CD4-positive, alpha-beta T cell treated with Interleukin-6 at 100 ng/mL for 8 hours (primary cell): ENCODE measurements at places on chromosomes 13 and 19.

DNA sequence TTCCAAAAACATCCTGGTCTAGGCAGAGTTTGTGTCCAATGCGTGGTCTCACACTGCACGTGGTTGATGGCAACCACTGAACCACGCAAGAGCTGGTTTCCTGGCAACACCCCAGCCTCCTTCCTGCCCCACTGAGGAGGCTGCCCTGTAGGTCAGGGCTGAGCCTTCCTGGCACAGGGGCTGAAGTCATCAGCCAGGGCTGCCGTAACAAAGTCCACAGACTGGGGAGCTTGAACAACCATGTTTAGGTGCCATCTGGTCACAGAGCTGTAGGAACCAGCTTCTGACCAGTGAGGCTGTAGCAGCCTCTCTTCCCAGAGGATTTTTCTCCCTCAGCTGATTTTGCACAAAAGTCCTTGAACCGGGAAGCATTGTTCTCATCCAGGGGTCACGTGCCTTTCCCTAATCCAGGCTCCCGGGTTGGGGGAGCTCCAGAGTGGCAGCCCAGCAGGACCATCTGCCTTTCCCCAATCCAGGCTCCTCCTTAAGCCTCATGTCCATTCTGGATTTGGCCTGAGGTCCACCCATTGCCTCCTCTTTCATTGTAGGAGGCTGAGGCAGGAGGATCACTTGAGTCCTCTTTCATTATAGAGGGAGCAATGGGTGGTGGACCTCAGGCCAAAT, 53.9 kb downstream of the CHST8 start:
- no peak for DNase-seq

DNA sequence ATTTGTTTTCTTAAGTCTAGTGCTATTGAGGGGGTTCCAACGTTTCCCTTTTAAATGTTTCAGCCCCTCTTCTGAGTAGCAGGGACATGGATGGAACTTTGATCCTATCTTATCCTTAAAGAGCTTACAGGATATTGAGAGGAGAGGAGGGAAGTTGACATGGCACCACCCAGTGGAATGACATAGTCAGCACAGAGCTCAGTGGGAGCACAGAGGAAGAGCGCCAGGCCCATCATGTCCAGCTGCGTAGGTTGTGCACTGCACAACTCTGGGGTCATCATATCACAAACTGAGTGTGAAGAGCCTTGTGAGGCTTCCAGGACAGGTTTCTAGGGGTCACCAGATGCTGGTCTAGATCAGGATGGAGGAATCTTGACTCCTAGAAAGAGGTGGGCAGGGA, 4.6 kb upstream of the CDC42EP5 start:
- no peak for DNase-seq

GRCh38 chr19:32662186-32662585, 12.8 kb downstream of the ANKRD27 start:
- no peak for DNase-seq

DNA sequence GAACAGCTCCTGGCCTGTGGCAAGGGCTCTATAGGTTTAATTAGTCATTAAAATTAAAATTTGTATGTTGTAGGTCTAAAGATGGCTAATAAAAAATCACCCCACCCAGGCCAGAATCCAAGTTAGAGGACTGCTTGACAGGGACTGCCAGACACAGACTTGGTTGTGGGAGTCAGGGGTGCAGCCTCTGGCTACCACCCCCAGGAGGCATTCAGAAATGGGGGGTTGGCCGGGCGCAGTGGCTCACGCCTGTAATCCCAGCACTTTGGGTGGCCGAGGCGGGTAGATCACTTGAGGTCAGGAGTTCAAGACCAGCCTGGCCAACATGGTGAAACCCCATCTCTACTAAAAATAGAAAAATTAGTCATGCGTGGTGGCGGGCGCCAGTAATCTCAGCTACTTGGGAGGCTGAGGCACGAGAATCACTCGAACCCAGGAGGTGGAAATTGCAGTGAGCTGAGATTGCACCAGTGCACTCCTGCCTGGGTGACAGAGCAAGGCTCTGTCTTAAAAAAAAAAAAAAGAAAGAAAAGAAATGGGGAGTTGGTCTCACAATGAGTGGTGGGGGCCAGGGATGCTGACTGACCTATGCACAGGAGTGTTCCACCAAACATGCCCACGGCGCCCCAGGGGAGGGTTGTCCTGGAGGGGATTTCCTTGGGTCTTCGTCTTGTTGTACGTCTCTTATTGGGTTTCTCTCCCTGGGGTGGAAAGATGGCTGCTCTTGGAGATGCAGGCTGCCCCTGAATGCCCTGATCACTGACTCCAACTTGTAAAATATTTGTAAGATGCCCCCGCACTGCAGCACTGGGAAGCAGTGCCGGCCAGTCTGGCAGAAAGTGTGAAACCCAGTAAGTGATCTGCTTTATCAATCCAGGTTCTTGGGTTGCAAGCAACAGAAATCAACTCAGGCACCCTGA, 68.8 kb downstream of the SIPA1L3 start:
- DNase-seq, result no peak

DNA sequence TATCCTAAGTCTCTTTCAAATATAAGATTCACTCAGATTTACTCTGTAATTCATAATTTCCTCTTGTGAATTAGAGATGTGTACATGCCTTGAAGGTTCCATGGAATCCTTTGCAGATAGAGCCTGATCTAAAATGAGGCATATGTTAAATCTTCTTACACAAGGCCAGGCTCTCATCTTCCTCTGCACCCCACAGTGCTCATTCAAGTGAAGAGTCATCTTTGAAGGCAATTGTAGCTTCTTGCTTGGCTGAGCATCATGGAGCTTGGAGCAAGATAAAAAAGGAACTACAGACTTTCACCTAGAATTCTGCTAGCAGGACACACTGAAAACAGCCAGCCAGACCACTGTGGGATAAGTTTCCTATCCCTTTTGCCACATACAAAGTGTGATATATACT, 566.4 kb downstream of the PCDH9 start:
- no peak for DNase-seq

GRCh38 chr19:13281567-13282291, 131.5 kb downstream of the IER2 start:
- no peak for DNase-seq

DNA sequence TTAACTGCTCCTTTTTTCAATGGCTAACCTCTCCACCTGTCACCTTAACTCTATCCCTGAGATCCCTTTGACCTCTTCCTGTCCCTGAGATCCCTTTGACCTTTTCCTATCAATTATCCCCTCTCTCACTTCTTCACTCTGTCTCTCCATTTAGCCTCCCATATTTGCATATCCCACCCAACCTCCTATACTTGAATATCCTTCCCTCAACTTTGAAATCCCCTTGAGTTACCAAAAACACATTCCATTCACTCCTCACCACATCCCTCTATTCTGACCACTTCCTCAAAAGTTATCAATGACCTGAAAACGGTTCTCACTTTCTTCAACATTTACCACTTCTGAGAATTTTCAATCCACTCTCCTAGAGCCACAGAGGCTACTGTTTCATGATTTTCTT, 3.0 kb downstream of the MYCBP2 start:
- DNase-seq, result no peak

- DNase-seq, result no peak
Measured at GRCh38 chr19:3367628-3368440, 1.5 kb downstream of the NFIC start.

DNA sequence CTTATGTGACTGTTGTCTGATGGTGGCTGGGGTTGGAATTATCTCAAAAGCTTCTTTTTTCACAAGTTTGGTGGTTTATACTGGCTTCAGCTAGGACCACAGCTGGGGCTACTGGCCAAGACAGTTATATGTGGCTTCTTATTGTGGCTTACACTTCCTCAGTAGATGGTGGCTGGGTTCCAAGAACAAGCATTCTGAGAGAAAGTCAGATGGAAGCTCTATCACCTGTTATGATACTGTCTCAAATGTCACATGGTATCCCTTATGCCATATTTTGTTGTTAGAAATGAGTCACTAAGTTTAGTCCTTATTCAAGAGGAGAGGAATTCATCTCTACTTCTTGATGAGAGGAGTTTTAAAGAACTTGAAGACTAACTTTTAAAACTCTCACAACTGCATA, 41.6 kb downstream of the NDFIP2 start:
- no peak for DNase-seq

GRCh38 chr13:75319254-75319653, 162.7 kb downstream of the TBC1D4 start:
- no peak for DNase-seq

- no peak for DNase-seq
Measured at GRCh38 chr19:7226739-7227138, 67.5 kb downstream of the INSR start.

DNA sequence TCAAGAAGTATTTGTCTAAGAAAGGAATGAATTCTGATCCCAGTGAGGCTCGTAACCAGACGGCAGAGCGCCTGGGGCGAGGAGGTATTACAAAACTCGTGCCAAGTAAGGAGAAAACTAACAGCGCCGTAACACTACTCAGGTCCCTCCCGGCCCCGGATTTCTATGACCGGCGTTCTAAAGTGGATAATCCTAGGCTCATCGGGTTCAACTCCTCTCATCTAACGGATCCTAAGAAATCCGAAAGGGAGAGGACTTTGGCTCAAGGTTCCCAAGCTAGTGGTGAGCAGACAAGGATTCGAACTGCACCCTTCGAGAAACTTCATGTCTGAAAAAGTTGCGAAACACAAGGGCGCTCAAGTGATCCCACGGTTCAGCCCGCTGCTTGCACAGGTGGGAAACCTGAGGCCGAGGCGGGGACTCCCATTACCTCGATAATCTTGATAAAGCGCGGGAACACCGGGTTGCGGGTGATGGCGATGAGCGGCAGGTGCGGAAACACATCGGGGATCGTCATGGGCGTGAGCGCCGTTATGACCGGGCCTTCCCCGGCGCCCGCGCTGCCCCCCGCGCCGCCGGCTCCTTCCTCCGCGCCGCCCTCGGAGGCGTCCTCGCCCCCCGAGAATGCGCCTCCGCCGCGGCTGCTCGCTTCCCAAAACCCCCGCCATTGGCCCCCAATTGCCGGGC, 529 bp downstream of the LONP1 start:
- DNase-seq, result no peak

DNA sequence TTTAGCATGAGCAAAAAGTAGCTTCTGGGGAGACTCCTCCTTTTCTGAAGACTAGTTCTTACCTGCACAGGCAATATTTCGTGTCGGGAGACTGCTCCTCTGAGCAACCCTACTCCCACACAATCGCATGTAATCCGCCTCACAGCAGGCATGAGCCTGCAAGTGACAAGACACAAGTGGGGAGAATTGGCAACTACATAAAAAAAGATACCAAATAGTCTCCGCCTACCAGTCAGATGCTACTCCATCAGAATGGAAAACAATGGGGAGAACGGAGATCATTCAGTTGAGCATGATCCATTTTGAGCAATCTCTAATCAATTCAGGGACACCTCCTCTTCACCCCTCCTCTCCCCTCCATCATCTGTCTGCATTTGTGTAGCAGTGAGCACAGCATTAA, 321.0 kb downstream of the COG6 start:
- DNase-seq, result no peak

GRCh38 chr13:21675095-21675991, 4.5 kb downstream of the FGF9 start:
- DNase-seq, result no peak

DNA sequence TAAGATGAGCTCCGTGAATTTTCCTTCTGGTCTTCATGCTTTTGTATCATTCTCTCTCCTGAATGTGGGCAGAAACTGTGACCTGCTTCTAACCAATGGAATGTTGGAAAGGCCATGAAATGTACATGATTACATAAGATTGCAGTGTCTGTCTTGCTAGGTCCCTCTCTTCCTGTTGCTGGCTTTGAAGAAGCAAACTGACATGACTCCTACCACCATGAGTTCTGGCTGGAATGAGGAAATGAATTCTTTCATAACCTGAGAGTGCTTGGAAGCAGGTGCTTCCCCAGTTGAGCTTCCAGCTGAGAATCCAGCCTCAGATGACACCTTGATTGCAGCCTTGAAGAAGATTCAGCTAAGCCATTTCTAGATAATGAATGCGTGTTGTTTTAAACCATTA, 275.0 kb upstream of the MIR17HG start:
- DNase-seq, result no peak

DNA sequence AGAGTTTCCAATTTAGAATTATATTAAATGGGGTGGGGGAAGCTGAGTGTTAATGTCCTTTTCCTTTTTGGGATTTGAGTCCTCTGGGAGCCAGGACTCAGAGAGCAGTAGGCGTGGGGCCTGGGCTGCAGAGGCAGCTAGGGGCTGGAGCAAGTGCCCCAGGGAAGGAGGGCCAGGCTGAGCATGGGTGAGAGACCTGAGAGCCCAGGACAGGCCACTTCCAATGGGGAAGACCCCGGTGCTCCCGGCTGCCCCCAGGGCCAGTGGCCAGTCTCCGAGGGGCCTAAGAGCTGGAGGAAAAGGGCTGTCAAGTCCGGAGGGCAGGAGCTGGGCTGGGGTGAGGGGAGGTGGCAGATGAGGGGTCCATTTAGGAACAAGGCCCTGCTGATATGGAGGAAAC, 371.5 kb downstream of the ZNF536 start:
- no peak for DNase-seq

DNA sequence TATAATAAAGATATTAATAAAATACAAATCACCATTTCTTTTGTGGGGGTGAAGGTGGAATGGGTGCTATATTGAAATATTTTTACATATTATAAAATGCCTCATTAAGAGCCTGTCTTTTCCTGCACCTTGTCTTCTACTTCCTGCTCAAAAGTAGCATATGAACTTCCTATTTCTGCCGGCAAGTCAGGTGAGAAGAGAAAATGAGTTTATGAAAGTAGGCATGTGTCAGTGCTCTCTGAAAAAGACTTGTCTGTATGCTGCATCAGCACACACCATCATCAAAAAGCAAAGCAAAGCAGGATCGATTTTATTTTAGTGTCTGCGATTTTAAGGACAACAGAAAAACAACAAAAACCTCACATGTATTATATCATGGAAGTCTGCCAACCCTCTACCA, 114.2 kb downstream of the RAP2A start:
- no peak for DNase-seq

DNA sequence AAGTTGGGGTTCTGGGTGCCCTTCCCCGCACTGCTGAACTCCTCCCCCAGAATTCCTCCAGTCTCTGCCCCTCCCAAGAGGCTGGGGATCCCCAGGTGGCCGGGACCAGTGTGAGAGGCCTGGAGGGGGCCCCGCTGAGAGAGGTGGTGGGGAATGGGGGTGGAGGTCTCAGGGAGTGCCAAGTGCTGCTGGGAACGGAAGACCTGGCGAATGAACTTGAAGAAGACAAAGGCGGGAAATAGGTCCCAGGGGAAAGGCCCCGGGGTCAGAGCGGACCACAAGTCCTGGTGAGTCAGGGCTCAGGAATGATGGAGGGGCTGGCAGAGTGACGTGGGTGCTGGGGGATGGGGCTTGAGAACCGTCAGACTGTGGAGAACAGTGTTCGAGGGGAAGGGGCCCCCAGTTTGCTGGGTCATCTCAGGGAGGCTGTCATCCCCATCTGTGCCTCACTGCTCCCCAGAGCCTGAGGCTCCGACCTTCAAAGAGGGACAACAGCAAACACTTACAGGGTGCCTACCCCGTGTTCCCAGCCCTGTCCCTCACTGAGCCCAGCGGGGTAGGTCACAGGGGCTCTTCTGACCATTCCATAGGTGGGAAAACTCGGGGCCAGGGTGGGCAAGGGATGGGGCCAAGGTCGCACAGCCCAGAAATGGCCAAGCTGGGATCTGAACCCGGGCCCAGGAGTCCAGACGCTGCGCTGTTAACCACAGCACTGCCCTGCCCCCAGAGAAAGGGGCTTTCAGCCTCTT, 16.0 kb upstream of the SEMA6B start:
- DNase-seq, result no peak
